ENCODE measurements at places on chromosomes 3 and 15. TPM values are rescaled to one million over a fixed set of nuclear protein-coding genes. Genes with fewer than 3 reads are reported as not detected.

GRCh38 chr15:41661518-41662225 lies 1.5 kb downstream of the MGA start:
- peak; percentile 62 for DNase-seq

GRCh38 chr15:93028632-93029213 lies 60.3 kb downstream of the RGMA start:
- DNase-seq, result no peak

DNA sequence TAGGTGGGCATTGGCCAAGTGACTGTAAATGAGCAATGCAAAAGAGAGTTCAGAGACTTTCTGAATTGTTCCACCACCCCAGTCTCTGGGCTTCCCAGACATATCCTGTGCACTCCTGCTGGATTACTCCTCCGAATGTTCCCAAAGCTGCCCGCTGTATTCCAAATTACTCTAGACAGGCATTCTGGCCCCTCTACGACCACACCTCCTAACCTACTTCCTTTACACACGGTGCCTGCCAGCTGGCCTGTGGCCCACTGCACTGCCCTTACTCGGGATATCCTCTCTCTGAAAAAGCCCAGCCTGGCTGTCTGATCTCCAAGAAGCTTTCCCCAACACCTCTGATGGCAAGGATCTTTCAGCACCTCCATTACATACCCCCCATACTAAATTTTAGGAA lies 66.6 kb downstream of the DUT start:
- DNase-seq, result no peak

DNA sequence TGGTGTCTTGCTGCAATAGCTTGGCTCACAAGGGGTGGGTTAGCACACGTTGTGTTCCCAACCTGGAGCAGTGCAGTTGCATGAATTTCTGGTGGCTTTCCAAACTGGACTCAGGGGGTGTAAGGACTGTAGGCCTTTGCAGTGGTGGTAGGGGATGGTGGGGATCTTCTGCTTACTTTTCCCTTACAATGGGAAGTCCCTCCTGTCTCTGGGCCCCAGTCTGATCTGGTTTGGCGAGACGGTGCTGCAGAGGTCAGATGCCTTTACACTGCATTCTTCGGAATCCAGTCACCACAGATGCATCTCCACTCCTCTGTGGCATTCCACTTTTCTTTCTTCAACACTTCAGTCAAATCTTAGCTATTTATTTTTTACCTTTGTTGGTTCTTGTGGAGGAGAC lies 132.1 kb downstream of the DOCK3 start:
- DNase-seq, result no peak

DNA sequence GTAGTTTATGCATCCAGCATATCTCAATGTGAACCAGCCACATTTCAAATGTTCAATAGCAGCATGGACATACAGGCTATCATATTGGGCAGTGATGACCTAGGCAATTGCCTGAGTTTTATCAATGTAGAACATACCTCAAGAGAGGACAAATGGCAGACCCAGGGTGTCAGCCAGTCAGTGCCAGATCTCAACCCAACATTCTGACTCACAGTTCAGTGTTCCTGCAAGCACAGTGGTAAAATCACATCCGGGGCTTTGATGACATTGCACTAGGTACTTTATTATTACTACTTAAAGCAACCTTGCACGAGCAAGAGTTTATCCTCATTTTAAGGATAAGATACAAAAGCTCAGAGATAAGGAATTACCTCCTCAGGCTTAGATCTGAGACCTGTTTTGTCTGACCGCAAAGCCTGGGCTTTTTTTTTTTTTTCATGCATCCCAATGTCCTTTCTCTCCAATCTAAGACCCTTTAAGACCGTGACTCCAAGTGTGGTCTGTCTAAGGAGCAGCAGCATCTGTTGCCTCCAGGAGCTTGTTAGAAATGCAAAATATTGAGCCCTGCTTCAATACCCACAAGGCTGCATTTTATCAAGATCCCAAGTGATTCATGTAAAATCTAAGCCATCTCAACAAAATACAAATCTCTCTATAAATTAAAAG lies 60.1 kb downstream of the SLC12A1 start:
- no peak for DNase-seq

DNA sequence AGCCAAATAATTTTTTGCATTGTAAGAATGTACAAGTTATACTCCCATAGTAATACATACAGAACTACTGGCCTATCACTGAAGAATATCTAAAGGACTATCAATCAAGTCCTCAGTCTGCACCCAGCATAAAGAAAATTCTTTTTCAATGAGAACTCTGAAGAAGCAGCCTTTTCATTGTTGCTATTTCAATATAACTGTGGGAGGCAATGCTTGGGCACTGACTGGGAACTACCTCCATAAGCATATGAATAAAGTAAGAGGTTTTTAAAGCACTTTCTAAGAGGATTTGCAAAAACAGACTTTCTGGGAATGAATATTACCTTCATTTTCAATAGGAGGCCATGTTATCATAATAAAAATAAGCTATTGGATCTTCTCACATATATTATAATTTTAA lies 24.6 kb upstream of the NECTIN3 start:
- no peak for DNase-seq

DNA sequence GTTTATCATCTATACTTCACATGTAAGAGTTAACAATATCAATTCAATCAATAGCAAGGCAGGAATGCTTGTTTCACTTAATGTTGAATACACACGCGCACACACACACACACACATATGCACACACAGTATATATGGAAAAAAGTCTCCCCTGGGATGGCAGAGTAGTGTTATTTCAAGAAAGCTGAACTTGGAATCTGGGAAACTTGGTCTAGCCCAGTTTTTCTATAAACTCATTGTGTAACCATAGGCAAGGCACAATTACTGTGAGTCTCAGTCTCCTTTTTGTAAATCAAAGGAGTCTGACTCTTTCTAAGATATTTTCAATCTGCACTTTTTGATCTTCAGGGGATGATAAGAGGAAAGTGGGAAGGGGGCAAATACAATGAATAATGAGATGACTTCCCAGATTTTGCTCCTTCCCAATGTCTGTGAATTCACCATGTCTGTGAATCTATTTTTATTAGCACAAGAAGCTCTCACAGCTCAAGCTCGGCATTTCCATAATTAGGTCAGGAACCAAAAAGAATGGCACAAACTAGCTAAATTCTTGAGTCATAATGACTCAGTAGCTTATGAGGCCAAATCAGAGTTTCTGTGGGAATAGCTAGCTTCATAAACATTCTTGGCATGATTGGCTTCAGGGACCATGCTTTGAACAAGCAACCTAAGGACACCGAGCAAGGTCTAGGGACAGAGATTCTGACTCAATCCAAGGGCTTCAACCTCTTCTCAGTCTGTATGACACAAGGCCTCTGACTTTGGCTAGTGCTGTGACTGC lies 227.4 kb upstream of the DCBLD2 start:
- DNase-seq, result no peak

DNA sequence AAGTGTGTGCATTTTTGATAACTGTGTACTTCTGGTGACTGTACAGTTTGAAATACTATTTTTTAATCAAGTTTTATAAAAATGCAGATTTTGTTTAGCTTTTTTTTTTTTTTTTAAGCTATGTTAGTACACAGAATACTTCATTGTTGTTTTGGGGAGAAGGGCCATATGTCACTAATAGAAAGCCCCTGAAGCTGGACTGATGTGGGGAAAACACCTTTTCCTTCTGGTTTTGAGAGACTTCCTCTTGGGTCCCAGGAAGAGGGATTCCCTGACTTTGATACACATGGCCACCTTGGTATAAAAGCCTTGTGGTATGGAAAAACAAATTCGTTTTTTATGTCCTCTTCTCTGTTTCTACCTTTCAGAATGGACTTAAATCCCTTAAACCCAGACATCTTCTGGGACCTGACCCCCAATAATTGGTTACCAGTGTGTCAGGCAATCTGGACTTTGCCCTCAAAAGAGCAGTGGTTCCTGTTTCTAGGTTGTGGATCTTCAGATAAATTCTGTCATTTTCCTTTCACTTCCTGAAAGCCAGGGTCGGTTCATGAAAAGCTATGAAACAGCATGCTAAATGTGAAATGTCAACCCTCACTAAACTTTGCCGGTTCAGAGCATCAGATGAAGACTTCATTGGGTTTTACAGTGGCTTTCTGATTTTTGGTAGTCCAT lies 31.1 kb upstream of the BLOC1S6 start:
- DNase-seq, result no peak

- DNase-seq, result no peak
Measured at GRCh38 chr15:64459066-64459781, 1.2 kb upstream of the ZNF609 start.

GRCh38 chr3:190566043-190566933 lies 52.4 kb downstream of the IL1RAP start:
- DNase-seq, result peak; percentile 46

The AADACL2 gene
- not detected for total RNA-seq

The UBA5 gene
- total RNA-seq, result 38.0 TPM

The PLSCR2 gene
- total RNA-seq, result 0.35 TPM

The ATP13A5 gene
- not detected for total RNA-seq
